ENCODE measurements at places on chromosomes 4 and X.

- DNase-seq, result no peak
Observed at GRCh38 chr4:73034896-73035295, 34.6 kb downstream of the COX18 start.

- no peak for DNase-seq
Observed at GRCh38 chr4:48645225-48645794, 134.8 kb downstream of the FRYL start.

GRCh38 chr4:8238515-8239053 is 31.0 kb upstream of the HTRA3 start:
- no peak for DNase-seq

DNA sequence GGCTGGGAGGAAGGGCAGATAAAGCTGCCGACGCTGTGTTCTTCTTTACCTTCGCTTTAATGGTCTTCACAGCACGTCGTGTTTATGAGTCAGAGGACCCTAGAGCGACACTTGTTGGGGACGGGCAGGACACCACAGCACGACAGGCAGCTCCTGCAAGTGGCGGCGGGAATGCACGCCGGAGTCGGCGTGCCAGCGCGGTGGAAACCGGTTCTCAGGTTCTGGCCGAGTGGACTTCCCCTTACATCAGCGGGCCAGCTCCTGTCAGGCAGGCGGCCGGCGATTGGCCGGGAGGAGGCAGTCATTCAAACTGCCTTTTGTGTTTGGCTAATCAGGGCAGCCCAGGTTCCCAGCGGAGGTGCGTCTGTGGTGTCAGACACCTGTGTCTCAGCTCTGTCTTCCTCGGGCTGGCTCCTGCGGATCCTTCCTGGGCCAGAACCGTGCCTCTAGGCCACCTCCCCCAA is 150.9 kb downstream of the SHROOM3 start:
- no peak for DNase-seq

GRCh38 chrX:5086388-5086787 is 1142.3 kb downstream of the NLGN4X start:
- DNase-seq, result no peak

DNA sequence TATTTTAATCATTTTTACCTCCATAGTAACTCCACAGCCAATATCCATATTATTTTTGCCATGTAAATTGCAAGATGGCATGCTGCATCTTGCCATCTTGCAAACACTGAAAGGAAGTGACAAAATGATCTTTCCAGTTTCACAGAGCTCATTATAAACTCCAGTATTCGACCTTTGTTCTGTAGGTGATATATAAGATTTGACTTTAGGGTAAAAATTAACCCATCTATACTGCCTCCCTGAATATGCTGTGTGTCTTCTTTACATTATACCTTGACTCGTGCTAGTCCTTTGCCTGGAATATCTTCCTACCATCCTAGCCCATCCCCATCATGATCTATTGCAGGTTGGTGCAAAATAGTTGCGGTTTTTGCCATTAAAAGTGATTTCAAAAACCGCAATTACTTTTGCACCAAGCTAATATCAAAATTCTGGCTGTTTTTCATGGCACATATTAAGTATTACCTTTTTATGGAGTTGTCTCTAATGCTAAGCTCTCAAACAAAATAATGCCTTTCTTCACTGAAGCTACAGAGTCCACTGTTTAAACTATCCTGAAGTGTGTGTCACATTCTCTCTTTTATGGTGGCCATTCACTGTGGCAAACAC is 161.1 kb downstream of the PCDH19 start:
- no peak for DNase-seq

- no peak for DNase-seq
Observed at GRCh38 chr4:172553216-172553615, 615.4 kb upstream of the GALNT7 start.

Measured in CD4-positive, alpha-beta T cell treated with Interferon alpha-2 for 1 hour (primary cell).